Immature natural killer cell (primary cell): ENCODE measurements at places on chromosomes 11 and 22. TPM values are rescaled to one million over a fixed set of nuclear protein-coding genes. Genes with fewer than 3 reads are reported as not detected.

DNA sequence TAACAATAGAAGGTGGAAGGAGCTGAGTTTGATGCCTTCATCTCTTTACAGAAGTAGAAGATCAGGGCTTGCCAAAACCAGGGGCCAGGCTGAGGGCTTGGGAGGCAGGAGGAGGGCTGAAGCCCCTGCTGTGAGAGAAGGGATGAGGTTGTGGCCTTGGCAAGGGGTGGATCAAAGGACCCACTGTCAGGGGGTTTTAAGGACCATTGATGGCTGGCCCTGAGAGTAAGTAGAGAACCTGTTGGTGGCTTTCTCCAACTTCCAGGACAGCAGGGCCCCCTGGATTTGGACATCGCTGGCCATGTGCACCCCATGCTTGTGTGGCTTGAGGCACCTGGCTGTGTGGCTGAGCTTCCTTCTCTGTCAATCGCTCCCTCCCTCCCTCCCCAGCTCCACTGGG lies 927.7 kb downstream of the TBC1D22A start:
- DNase-seq: no peak
- H3K4me1 ChIP-seq: no peaks in the 10 kb centered on the region
- H3K36me3 ChIP-seq: no peaks in the 10 kb centered on the region
- H3K4me3 ChIP-seq: no peak overlapping the region

The RBMXL2 gene
- polyA plus RNA-seq: not detected

- H3K27ac ChIP-seq: peak overlapping the region; percentile 9
- no peaks in the 10 kb centered on the region for H3K36me3 ChIP-seq
- no peaks in the 10 kb centered on the region for H3K4me1 ChIP-seq
- no peak overlapping the region for H3K4me3 ChIP-seq
- DNase-seq: no peak
Observed at GRCh38 chr22:47569389-47570299, 807.2 kb downstream of the TBC1D22A start.

GRCh38 chr11:45110562-45110961 lies 35.9 kb upstream of the PRDM11 start:
- H3K4me3 ChIP-seq: no peak overlapping the region
- H3K4me1 ChIP-seq: no peaks in the 10 kb centered on the region
- H3K27me3 ChIP-seq: peaks cover 17% of the 10 kb centered on the region

The MMP7 gene
- not detected for polyA plus RNA-seq

The UCP2 gene
- 1,799 TPM for polyA plus RNA-seq

The OR4C46 gene
- not detected for polyA plus RNA-seq

DNA sequence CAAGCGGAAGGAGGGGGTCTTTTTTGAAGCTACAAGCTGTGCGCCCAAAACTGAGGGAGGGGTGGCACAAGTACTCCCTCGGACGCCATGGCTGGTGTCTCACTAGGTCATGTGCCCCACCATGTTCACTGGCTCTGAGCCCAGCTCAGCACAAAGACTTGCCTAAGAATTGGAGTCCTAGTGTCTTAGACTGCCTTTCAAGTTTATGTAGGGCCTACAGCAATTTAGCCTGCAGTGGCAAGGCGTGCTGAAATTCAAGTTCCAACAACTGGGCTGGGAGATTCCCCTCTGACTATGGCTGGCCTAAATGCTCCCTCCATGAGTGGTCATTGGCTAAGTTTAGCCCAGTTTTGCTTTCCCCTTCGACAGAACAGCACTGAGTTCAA lies 27.3 kb downstream of the FCHSD2 start:
- H3K27ac ChIP-seq: no peak overlapping the region
- no peak for DNase-seq
- no peaks in the 10 kb centered on the region for H3K27me3 ChIP-seq
- H3K36me3 ChIP-seq: peaks cover 4% of the 10 kb centered on the region
- peaks cover 2% of the 10 kb centered on the region for H3K4me1 ChIP-seq

- no peaks in the 10 kb centered on the region for H3K36me3 ChIP-seq
- DNase-seq: no peak
- no peaks in the 10 kb centered on the region for H3K4me1 ChIP-seq
- no peak overlapping the region for H3K27ac ChIP-seq
Observed at GRCh38 chr11:70064726-70065317, 13.3 kb upstream of the ANO1 start.

GRCh38 chr11:61874377-61874809 lies 17.0 kb downstream of the FADS3 start:
- H3K27ac ChIP-seq: peak overlapping the region; percentile 88
- peaks cover 6% of the 10 kb centered on the region for H3K27me3 ChIP-seq
- no peaks in the 10 kb centered on the region for H3K36me3 ChIP-seq
- no peak overlapping the region for H3K4me3 ChIP-seq

The SOX6 gene
- polyA plus RNA-seq: not detected

DNA sequence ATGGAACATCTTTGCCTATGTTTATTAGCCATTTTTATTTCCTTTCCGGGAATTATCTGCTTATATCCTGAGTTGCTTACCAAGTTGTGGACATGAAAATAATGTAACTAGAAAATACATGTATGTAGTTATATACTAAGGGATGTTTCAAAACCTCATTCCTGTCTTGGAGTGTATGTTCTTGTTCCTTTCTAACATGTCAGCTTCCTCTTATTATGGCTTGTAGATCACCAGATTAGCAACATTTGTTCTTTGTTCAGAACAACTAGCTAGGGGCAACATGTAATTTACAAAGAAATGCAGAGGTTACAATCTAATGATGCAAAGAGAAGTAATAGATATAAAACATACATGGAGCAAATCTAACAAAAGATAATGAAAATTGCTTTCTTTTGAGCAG lies 13.1 kb upstream of the TMEM123 start:
- peaks cover 4% of the 10 kb centered on the region for H3K27me3 ChIP-seq
- H3K27ac ChIP-seq: no peak overlapping the region
- H3K36me3 ChIP-seq: no peaks in the 10 kb centered on the region
- H3K4me3 ChIP-seq: no peak overlapping the region

GRCh38 chr11:100932474-100933100 lies 197.0 kb downstream of the PGR start:
- no peak overlapping the region for H3K27ac ChIP-seq
- DNase-seq: no peak
- no peak overlapping the region for H3K4me3 ChIP-seq
- no peaks in the 10 kb centered on the region for H3K36me3 ChIP-seq

DNA sequence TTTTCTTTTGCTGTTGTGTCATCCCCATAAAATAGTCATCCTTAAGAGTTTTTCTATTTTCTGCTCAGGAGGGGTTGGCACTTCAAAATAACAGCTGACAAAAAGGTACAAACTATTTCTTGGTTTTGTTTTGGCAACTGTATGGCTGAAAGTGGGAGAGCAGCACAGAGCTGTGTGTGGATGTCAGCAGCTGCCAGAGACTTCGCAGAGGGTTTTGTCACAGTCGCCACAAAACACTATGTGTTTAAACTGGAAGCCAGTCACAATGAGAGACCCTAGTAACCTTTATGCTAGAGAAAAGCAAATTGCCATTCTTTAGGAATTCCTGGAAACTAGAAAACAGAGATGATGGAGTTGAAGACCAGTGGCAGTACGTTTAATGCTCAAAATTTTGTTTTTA lies 189.6 kb upstream of the CCDC90B start:
- H3K27me3 ChIP-seq: peaks cover 2% of the 10 kb centered on the region
- no peaks in the 10 kb centered on the region for H3K36me3 ChIP-seq
- no peaks in the 10 kb centered on the region for H3K4me1 ChIP-seq
- no peak for DNase-seq
- no peak overlapping the region for H3K27ac ChIP-seq
- H3K4me3 ChIP-seq: no peak overlapping the region

The THY1 gene
- not detected for polyA plus RNA-seq

- H3K4me3 ChIP-seq: no peak overlapping the region
- no peaks in the 10 kb centered on the region for H3K4me1 ChIP-seq
- no peak for DNase-seq
- no peak overlapping the region for H3K27ac ChIP-seq
- H3K27me3 ChIP-seq: peaks cover 2% of the 10 kb centered on the region
Observed at GRCh38 chr22:49080631-49081030, 747.0 kb downstream of the BRD1 start.

DNA sequence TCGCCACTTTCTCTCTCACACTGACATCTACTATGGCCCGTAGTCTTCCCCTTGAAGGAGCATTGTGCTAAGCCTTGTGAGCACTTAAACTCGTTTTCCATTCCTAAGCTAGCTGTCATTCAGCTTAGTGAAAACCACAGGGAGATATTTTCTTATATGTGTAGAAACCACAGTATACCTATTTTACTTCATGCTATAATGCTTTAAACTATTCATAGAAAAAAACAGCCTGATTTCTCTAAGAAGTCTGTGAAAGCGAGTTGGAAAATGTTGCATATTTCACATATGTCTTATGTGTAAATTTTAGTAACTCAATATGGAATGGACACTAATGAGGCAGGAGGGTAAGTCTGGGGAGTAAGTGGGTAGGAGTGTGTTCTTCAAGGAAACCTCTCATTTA lies 194.3 kb upstream of the CTSC start:
- H3K4me3 ChIP-seq: no peak overlapping the region
- H3K36me3 ChIP-seq: no peaks in the 10 kb centered on the region
- no peak for DNase-seq

The GAL3ST3 gene
- not detected for polyA plus RNA-seq

The NCR3LG1 gene
- 0.24 TPM for polyA plus RNA-seq
